Suppressor macrophage (primary cell): ENCODE measurements at places on chromosomes 5 and 9.

GRCh38 chr9:96688187-96688586 is 33.1 kb upstream of the PRXL2C start:
- DNase-seq: no peak

GRCh38 chr9:19460243-19460642 is 51.4 kb downstream of the ACER2 start:
- DNase-seq: no peak

DNA sequence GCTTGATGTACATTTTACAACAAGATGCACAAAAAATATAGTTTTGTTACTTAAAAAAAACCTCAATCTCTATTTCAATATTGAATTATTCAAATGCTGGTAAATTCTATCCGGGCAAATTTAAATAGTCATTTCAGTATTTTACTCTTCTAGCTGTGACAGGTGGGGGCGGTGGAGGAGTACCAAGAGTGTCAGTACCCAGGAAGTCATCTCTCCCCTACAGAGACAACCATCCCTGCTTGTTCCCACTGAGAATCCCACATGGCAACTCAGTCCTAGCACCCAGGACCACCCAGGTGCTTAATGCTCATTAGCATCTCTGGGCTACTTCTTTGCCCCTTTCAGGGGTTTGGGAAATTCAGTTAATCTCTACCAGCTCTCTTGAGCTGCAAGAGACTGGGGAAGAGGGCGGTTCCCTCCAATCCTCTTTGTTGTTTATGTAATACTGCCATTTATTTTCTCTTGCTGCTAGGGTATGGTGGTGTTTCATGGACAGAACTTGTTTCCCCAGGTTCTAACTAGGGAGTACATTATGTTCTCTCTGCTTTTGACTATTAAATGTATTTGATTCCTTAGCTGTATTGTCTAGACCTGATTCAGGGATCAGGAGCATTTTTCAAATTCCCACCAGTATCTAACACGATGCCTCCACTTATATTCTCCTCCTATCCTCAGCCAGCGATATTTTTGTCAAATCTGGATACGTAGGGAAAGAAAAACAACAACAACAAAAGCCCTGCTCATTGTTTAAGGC is 122.5 kb downstream of the CDH18 start:
- DNase-seq: no peak

DNA sequence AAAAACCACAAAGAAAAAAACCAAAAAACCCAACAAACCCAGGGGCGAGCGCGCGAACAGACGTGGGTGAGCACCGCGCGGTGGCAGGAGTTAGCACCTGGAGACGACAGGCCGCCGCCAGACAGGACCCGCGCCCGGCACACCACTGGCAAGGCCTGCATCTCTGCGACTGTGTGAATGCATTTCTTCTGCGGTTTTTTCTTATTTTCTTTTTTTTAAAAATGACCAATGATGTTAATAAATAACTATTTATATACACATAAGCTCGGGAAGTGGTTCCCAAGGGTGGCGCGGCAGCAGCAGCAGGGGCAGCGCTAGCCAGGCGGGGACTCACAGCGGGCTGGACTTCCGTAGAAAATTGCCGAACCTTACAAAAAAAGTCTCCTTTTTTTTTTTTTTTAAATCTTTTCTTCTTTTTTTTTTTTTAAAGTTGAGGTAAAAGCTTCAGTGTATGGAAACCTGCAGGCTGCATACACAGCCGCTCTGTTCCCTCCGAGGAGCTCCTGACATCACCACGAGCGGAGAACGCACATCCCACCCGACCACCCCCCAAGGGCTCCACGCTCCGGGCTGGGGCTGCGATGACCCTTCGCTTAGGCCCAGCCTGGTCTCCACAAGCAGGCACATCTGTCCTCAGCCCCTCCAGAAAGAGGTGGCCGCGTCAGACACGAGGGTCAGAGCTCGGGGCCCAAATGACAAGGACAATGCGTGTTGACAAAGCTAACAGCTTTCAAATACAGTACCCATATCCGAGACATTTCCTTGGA is 7.4 kb downstream of the BRD3OS start:
- no peak for DNase-seq

- DNase-seq: no peak
Observed at GRCh38 chr5:54206580-54207229, 103.7 kb downstream of the ARL15 start.

DNA sequence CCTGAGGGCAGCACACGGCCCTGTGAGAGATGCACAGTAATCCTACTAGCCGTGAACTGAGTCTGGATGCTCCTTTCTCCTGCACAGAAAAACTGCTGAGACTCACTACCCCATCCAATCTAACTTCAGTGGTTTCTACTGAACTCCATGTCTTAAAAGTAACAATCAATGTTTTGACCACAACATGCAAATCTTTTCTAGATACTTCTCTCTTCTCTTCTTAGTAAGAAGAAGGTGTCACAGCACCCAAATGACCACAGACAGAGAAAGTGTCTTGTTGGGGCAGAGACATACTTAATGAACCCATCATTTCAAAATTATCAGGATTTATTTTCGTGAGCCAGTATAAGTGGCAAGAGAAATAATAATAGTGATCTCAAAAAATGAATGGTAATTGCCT is 285.8 kb upstream of the MEF2C start:
- no peak for DNase-seq

DNA sequence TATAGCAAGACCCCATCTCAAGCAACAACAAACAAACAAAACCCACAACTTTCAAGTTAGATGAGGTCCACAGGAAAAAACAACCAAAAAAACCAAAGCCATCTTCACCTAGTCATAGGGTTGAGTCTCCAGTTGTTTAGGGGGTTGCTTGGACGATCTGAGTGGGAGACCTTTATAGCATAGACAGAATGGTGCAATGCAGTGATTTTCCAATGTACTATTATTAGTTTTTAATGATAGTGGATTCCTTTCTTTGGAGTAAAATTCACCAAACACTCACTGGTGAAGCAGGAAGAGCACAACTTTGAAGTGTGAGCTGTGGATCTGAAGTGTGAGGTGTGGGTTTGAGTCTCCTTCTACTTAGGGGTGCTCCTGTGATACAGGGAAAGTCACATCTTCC is 67.0 kb upstream of the KLF9 start:
- no peak for DNase-seq
